ENCODE measurements at places on chromosomes 6 and 20. TPM values are rescaled to one million over a fixed set of nuclear protein-coding genes. Genes with fewer than 3 reads are reported as not detected.

DNA sequence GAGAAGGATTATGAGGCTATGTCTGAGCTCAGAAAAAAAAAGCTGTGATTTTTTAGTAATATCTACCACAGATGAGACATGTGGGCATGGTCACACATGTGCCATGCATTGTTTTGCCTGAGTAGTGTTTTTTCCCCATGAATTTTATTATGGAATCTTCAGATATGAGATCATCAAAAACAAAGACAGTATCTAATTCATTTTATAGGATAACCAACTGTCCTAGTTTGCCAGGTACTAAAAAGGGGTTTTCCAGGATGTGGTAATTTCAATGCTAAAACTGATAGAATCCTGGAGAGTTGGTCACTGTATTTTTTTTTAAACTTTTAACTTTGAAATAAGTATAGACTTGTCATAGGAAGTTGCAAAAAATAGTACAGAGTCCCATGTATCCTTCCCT is 127.4 kb upstream of the MAP3K7 start:
- DNase-seq = peak; percentile 3

GRCh38 chr20:62802026-62802712 is 2.5 kb upstream of the OGFR start:
- DNase-seq = no peak

DNA sequence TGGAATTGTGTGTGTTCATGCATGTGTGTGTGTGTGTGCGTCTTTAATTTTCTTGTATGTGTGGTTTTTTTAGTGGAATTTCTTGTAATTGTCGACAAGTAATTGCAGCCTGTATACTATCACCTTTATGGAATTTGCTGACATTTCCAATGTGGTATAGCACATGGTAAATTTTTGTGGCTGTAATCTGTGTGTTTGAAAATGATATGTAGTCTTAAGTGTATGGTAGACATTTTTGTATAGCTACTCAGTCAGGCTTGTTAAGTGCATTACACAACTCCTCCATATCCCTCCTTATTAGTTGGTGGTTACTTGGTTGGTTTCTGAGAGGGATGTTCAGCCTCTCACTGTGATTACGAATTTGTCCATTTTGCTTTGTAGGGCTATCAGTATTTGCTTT is 384.5 kb upstream of the HSF2 start:
- peak; percentile 29 for DNase-seq

- DNase-seq = no peak
Measured at GRCh38 chr6:36844232-36845170, 5.3 kb upstream of the CPNE5 start.

GRCh38 chr20:54407459-54407858 is 67.9 kb upstream of the DOK5 start:
- no peak for DNase-seq

DNA sequence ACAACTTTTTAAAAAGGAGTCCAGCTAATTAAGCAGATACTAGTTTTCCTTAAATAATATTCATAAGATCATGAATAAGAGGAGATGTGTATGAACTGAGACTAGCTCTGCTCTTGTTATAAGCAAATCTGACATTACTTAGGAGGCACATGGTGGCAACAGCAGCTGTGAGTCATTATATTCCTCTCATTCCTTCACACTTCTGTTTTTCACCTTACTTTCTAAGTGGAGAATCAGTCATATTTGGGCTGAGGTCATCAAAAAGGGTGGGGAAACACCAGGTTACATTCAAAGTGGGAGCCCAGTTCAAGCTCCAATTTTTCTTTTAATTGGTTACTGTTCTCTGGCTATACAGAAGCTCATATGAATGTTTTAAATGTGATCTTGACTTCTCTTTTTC is 6.0 kb upstream of the RIPPLY2 start:
- DNase-seq = no peak

DNA sequence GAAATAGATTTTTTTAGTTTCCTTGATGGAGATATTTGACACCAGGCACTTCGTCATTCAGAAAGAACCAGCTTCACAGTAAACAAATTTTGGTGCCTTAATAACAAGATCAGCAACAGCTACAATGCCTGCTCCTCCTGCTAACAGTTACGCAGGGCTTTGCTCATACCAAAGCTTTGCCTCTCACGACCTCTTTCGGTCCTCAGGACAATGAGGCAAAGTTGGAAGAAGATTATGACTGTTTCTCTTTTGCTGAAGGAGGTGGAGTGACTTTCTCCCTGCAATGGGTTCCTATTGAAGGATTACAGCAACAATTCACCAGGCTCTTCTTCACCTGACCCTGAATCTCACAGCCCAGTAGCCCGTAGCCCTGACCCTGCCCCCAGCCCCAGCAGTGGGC is 440.1 kb downstream of the PREX1 start:
- DNase-seq = no peak

DNA sequence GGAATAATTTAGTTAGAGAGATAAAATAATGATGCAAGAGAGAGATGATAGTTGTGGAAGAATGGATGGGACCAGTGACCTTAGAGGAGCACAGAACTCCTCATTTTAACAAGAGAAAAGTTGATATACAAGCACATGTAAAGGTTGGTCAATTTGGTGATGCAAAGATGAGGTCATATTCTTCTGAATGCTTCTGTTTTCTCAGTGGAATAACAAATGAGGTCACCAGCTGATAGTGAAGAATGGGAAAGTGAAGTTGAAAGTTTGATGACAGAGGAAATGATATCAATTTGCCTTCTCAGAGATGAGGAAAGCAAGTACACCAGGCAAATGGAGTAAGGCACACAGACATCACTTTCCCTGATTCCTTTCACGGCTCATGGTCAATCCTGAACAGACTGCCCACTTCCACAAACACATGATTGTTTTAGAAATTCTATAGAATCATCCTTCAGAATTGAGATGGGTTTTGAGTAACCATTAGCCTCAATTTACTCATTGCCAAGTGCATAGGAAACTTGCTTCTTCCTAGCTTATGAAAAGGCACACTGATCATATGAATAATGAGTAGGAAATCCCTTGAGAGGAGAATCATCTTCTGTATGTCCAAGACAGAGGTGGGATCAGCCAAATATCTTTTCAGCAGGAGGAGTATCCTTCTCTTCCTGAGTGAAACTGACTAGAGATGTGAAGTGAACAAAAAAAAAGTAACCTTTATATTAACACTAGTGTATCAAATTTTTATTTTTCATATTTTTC is 82.4 kb upstream of the TCF21 start:
- DNase-seq = peak; percentile 27

- DNase-seq = no peak
Measured at GRCh38 chr6:135801755-135802465, 49.6 kb upstream of the PDE7B start.

GRCh38 chr20:51738877-51739447 is 29.2 kb downstream of the ATP9A start:
- DNase-seq = peak; percentile 40

DNA sequence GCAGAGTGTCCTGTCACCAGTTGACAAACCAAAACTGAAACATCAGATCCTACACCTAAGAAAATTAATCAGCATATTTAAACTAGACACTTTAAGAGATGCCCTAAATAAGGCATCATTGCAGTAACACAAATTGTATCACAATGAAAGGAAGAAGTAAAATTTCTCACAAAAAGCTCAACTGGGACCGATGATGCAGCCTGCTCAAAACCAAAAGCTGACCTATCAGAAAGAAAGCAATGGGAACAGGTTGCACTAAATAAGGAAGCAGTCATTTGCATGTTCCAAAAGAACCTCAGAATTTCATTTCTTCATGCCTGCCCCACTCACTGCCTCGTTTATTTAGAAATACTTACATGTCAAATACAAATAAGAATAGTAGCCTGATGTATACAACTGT is 12.1 kb downstream of the HIVEP2 start:
- no peak for DNase-seq

- DNase-seq = peak; percentile 46
Measured at GRCh38 chr20:43448748-43449535, 8.8 kb upstream of the SRSF6 start.

GRCh38 chr20:36214684-36215256 is 21.5 kb upstream of the AAR2 start:
- DNase-seq = no peak

- no peak for DNase-seq
Measured at GRCh38 chr20:38150335-38151170, 14.5 kb downstream of the TGM2 start.

- no peak for DNase-seq
Measured at GRCh38 chr20:1801225-1801928, 93.8 kb upstream of the SIRPA start.

DNA sequence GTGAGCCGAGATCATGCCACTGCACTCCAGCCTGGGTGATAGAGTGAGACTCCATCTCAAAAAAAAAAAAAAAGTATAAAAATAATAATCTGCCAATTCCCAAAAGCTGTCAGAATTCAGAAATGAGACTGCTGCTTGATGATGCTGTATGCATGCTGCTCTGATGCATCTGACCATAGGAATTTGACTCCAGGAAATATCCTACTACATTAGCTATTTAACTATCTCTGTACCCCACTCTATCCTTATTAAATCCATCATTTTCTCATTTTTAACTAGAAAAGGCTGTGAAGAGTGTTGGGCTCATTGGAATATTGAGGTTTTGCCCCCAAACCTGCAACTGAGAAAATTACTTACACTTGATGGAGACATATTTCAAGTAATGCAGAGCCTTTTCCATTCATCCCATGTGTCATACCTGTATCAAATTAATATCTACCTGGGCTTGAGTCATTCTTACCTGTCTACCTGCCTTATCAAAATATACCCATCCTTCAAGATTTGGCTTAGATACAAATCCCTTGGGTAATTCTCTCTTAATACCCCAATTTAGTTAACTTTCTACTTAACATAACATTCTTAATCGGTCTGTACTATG is 135.2 kb upstream of the PREP start:
- no peak for DNase-seq

DNA sequence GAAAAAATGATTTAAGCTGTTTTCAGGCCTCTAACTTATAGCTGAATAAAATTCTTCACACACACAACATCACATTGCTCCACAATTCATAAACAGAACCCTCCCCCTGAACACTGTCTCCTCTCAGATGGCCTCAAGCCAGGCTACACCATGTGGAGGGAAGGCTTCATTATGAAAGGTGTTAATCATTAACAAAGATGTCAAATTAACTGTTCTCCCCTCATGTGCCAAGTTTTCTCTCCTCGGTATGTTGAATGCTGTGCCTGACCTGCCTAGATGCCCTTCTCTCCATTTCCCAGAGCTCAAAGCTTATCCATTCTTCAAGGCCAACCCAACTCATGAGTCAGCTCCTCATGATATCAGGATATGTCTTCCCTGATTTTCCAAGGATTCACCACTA is 210.4 kb downstream of the GMDS start:
- DNase-seq = no peak

- no peak for DNase-seq
Measured at GRCh38 chr6:52546192-52546591, 30.7 kb downstream of the TRAM2 start.

DNA sequence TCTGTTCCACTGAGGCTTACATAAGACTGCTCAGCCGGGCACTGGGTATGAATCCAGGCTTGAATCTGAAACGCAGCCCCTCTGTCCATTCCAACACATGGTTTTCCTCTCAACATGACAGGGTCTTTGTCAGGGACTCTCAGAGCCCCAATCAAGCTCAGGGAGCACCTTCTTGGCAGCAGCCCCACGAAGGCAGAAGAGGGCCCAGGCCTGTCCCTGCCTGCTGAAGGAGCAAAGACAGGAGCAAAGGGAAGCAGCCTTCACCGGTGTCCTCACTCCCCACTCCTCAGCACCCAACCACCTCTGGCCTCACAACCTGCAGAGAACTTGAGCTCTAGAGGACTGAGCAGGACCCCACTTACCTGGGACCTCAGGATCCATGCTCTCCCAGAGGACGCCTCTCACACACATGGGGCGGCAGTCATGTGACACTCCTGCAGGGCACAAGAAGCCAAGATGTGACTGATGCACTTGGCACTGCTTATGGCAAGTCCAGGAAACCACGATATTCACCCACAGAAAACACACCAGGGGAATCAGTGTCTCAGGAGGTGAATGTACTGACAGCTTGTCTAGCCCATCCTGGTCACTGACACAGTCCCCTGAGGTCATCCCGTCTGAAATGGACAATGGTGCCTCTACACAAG is 4.3 kb downstream of the SNHG17 start:
- DNase-seq = no peak

DNA sequence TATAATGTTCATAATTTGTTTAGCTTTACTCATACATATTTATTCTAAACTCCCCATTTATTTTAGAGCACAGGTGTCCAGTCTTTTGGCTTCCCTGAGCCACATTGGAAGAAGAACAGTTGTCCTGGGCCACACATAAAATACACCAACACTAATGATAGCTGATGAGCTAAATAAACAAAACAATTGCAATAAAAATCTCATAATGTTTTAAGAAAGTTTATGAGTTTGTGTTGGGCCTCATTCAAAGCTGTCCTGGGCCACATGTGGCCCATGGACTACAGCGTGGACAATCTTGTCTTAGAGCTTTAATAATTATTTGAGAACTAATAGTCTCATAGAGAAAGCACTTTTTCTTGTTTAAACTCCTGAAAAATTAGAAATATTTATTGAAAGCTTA is 131.3 kb downstream of the MYO6 start:
- no peak for DNase-seq

DNA sequence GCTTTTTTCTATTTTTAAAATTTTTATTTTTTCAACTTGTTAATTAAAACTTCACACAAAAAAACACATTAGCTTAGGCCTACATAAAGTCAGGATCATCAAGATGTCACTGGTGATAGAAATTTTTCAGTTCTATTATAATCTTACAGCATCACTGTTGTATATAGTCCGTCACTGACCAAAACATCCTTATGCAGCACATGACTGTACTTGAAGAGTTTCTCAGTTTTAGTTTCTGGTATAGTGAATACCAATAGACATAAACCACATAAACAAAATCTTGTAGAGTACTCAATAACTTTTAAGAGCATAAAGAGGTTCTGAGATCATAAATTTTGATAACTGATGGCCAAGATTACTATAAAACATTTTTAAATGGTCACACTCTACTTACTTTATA is 71.8 kb downstream of the ASCC3 start:
- DNase-seq = no peak

- no peak for DNase-seq
Measured at GRCh38 chr20:44543358-44543757, 21.5 kb upstream of the SERINC3 start.

DNA sequence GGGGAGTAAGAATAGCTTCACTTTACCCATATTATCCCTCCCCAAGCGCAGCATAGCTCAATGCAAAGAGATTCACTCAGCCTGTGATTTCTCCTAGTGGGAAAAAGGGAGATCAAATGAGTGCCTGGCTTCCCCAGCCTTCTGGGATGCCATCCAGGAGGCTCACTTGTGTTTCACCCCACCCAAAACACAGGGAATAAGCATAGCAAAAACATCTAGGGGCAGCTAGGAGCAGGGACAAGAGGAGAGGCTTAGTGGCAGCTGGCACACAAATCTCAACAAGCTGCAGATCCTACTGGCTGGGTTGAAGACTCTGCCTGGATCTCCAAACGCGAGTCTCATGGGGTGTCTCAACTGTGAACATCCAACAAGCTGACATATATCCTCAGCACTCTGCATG is 715.8 kb downstream of the RNF144B start:
- DNase-seq = no peak

- peak; percentile 57 for DNase-seq
Measured at GRCh38 chr6:105616521-105616920, 213.6 kb upstream of the PREP start.

Gene EPPIN
- not detected for total RNA-seq

Gene IFNGR1
- 19.1 TPM for total RNA-seq

Gene SPATA25
- 0.34 TPM for total RNA-seq

Gene COX4I2
- not detected for total RNA-seq

Gene PPT2
- 20.4 TPM for total RNA-seq

Gene SLC22A1
- 1.1 TPM for total RNA-seq

Gene CLIC1
- total RNA-seq = 1,400 TPM

Gene RSPH4A
- 0.27 TPM for total RNA-seq

Gene BPI
- total RNA-seq = not detected
